Gastroesophageal sphincter (tissue), 4 donors: ENCODE measurements at places on chromosomes 16 and 17. TPM values are rescaled to one million over a fixed set of nuclear protein-coding genes. Genes with fewer than 3 reads are reported as not detected.

The SLC9A5 gene
- 0.15 TPM for total RNA-seq

The PABPN1L gene
- total RNA-seq: 0.54 TPM

The ZNF469 gene
- 3.1 TPM for total RNA-seq

The NHERF2 gene
- total RNA-seq: 82.6 TPM

The MYH3 gene
- total RNA-seq: 0.87 TPM

The CFAP119 gene
- total RNA-seq: 1.3 TPM

The SP6 gene
- total RNA-seq: 0.31 TPM

The CA4 gene
- total RNA-seq: 4.5 TPM

The TEX19 gene
- not detected for total RNA-seq

The CLN3 gene
- total RNA-seq: 14.0 TPM

The SAMD14 gene
- total RNA-seq: 2.6 TPM

The PLLP gene
- total RNA-seq: 2.4 TPM

The SLC13A2 gene
- total RNA-seq: not detected

The HIC1 gene
- total RNA-seq: 38.6 TPM

The SOST gene
- not detected for total RNA-seq

The GOT2 gene
- 111 TPM for total RNA-seq

The NLRC5 gene
- 12.6 TPM for total RNA-seq

The ASGR1 gene
- total RNA-seq: not detected

The CD68 gene
- 27.5 TPM for total RNA-seq

The ITGA3 gene
- total RNA-seq: 62.4 TPM

The MYH2 gene
- not detected for total RNA-seq
